Heart right ventricle (tissue), 16 donors: ENCODE measurements at places on chromosomes 5 and 9.

GRCh38 chr5:159955056-159955624 is 38.9 kb downstream of the ADRA1B start:
- no peak for DNase-seq

DNA sequence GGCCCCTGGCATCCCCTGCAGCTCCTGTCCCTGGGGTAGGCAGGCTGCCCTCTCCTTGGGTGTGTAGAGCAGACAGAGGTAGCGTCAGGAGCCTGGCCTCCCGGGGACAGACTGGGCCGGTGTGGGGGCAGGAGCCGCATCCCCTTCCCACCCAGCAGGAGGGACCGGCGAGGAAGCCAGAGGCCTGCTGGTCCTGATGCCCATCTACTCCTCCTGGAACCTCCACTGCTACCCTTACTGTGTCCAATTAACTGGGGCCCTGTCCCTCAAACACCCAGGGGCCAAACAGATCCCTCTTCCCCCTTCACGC is 15.6 kb downstream of the RALGDS start:
- no peak for DNase-seq

DNA sequence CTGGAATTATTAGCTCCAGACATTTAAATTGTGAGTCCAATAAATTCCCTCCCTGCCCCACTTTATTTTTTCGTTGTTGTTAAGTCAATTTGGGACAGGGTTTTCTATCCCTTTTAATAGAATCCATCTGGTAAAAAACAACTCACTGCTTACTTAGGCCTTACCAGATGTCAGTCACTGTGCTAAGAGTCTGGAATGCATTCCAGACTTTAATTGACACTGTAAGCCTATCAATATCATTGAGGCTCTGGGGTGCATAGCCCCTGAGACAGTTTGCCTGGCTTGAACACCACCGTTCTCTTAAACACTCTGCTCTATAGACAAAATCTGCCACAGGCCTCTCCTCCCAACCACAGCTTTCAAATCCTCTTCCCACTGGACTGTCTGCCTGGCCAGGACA is 175.9 kb downstream of the NSG2 start:
- no peak for DNase-seq

- DNase-seq: no peak
Measured at GRCh38 chr5:39896706-39897105, 471.9 kb upstream of the DAB2 start.

GRCh38 chr9:113219969-113220368 is 1.1 kb downstream of the FKBP15 start:
- no peak for DNase-seq

DNA sequence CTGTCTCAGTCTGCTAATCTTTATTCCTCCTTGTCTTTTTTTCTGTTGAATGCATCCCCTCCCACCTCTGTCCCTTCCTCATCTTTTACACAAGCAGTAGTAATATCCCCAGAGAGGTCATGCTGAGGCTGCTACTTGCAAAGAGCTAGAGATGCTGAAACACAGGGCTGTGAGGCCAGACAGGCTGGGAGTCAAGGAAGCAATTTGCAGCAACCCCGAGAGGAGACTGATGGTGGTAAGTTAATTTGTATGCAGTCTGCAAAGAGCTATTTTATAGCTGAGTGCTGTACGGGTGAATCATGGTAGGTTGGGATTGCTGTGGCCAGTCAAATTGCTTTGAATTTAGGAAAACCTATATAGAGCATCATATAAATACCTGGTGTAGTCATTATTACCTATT is 90.2 kb upstream of the SLC24A2 start:
- no peak for DNase-seq

GRCh38 chr5:33340195-33340594 is 100.6 kb upstream of the TARS1 start:
- no peak for DNase-seq

GRCh38 chr5:112848116-112848811 is 12.8 kb upstream of the SRP19 start:
- DNase-seq: no peak

GRCh38 chr9:27888661-27889295 is 315.5 kb upstream of the C9orf72 start:
- no peak for DNase-seq

DNA sequence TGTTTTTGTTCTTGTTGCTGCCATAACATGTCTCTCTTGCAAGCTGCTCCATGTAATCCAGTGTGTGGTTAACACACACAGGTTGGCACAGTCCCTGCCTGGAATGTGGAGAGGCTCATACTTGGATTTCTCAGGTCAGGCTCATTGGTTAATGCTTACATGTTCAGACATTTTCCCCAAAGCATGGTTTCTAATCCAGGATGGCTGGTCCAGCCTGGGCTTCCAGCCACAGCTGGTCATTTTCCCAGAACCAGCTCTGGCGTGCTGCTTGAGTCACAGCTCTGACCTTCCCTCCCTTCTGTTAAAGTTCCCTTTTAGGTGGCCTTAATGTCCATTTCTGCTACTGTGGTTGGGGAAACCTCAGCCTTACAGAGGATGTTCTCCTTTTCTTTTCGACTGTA is 294.3 kb downstream of the TAF11L14 start:
- no peak for DNase-seq

- no peak for DNase-seq
Measured at GRCh38 chr5:71658916-71659662, 60.0 kb upstream of the CARTPT start.

- no peak for DNase-seq
Measured at GRCh38 chr5:143390941-143391340, 12.5 kb downstream of the NR3C1 start.

DNA sequence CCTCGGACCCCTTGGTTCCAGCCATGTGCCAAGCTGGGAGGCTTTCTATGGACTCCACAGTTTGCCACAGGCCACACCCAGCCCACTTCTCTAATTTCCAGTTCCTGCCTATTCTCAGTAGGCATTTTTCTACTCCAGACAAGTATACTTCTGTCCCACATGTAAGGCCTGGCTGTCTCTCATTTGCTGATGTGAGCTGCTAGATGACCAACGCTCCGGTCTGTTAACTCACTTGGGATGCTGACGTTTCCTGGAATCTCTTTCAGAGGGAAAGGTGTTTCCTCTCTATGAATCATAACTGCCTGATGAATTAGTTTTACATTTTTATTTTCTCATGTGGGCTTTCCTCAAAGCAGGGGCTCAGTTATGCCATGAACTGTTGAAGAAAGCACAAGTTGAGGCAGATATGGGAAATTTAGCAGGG is 36.3 kb downstream of the ERGIC1 start:
- DNase-seq: peak; percentile 83

DNA sequence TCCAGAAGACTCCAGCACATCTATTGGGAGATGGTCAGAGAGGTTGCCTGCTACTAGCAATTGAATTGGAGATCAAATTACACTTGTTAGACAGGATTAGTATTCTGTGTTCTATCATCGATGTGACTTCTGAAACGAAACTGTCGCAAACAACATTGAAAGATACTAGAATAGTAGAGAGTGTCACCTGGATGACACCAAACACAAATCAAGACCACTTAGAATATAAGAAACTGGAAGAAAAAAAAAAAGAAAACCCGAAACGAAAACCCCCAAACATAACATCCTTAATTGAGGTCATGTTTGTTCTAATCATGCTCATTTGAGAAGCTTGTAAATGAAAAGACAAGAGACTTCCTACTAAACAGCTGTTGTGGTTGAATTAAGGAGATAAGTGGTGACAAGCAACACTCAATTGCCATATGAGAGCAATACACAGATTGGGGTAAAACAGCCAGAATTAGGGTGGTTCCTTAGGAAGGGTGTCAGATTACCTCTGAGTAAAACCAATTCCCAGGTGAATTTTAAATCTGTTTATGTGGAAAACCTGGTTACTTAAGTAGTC is 97.6 kb downstream of the BASP1 start:
- no peak for DNase-seq

- no peak for DNase-seq
Measured at GRCh38 chr5:92909602-92909962, 671.4 kb downstream of the NR2F1-AS1 start.

DNA sequence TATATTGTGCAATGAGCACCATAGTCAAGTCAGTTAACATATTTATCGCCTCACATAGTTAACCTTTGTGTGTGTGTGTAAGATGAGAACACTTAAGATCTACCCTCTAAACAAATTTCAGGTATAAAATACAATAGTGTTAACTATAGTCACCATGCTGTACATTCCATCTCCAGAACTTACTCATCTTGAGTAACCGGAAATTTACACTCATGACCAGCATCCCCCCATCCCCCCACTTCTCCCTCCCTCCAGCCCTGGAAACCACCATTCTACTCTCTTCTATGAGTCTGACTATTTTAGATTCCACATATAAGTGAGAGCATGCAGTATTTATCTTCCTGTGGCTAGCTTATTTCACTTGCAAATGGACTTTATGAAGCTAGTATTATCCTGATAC is 40.3 kb downstream of the ZNF354A start:
- no peak for DNase-seq

GRCh38 chr9:16704116-16705110 is 166.1 kb downstream of the BNC2 start:
- DNase-seq: peak; percentile 34

GRCh38 chr5:65811004-65811403 is 89.0 kb downstream of the NLN start:
- DNase-seq: no peak

DNA sequence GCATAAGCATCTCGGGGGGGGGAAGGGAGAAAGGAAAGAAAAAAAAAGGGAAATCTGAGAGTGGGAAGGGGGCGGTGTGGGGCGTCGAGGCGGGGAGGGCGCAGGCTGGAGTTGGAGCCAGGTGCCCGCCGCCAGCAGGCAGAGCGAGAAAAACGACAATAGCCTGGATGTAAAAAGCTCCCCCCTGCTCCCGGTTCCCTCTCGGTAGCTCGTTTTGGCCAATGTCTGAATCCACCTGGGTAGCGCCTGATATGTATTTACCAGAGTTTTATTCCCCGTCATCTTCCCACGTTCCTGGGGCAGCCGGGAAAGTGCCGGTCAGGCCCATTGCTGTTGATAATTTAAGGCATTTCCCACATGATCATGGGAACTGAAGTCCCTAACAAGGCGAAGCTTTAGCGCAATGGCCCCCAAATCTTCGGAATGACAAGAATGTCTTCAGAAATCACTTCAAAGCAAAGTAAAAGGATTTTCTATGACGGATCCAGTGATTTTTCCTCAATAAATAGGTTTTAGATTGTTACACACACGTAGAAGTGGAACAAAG is 3.0 kb upstream of the OTP start:
- no peak for DNase-seq

- no peak for DNase-seq
Measured at GRCh38 chr5:109354761-109355160, 55.0 kb downstream of the PJA2 start.

GRCh38 chr5:109701252-109701651 is 11.5 kb downstream of the MAN2A1 start:
- no peak for DNase-seq

- DNase-seq: no peak
Measured at GRCh38 chr5:35938568-35939227, at the start of gene CAPSL. CAPSL (minus strand) TSS chr5:35938622; CDS start chr5:35921120, 17,502 bp downstream.

- DNase-seq: no peak
Measured at GRCh38 chr9:133089271-133089671, 27.5 kb downstream of the CEL start.

GRCh38 chr5:55645304-55645703 is 66.8 kb downstream of the SLC38A9 start:
- DNase-seq: no peak

DNA sequence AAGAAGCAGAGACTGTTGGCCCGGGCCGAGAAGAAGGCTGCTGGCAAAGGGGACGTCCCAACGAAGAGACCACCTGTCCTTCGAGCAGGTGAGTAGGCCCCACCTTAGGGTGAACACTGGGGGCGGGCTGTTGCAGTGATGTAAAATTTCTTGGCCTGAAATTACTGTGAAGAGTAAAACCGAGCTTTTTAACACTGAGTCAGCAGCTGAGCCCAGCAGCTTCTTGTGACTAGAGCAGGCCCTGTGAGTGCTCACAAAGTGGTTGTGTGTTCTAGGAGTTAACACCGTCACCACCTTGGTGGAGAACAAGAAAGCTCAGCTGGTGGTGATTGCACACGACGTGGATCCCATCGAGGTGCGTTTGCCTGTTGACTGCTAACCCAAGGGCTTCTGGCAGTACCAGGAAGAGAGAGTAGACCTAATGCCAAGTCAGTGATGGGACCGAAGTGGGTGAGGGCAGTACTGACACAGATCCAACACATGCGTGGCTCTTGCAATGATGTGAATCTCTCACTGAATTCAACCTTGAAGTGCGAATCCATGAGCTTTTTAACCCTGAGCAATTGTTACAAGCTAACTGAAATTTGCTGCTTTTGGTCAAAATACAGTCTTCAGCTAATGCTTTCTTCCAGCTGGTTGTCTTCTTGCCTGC is 2.1 kb downstream of the RPL7A start:
- DNase-seq: no peak

DNA sequence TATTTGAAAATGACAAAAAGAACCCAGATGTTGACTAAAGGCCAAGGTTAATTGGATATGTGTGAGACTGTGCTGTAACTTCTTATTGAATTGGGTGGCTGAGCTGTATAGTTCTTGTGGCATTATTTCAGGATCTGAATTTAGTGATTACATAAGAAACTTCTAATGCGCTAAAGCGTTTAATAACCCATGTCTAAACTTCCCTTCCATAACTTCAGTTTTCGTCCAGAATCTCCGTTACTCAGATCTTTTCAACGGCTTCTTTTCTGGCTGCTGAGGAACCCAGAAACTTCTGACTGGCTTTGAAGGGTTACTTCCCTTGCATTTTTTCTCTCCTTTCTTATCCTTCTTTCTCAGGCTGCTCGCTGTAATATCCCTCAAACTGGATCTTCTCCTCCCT is 28.1 kb upstream of the C9orf72 start:
- DNase-seq: no peak

DNA sequence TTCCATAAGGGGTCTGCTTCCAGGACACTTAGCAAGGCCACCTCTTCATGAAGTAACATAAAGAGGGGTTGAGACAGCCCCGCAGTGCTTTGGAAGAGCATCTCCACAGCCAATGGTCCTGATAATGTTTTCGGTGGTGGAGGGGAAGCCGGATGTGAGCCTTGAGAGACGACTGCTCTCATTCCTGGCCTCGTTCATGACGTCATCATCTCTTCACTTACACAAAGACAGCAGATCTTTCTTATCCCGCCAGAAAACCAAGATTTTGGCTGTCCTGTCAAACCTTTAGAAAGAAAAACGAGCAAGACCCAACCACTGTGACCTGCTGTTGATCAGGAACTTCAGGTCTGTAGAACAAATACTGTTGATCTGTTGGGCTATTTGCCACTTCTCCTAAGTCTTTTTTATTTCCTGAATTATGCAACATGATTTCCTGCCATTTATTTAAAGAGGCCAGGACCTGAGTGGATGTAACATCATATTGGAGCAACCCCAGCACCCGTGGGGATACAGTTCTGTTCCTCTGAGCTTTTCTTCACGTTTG is 89.0 kb upstream of the IRX2 start:
- no peak for DNase-seq

GRCh38 chr9:126953041-126953809 is 38.6 kb downstream of the RALGPS1 start:
- no peak for DNase-seq

DNA sequence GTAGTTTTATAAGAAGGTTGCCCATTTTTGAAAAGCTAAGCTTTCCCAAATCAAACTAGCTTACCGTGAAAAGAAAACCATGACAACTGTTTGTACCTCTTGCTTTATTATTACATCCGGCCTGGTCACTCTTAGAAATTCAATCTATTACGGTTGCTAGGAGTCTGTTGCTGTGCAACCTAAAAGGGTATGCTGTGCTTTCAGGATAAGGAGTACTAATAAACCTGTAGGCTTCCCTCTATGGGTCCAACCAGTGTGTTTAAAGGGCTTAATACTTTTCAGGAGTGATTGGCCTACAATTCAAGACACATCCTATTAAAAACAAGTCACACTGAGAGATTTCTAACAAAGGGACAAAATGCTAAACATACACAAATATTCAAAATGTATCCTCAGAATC is 27.1 kb downstream of the RFX3 start:
- no peak for DNase-seq

GRCh38 chr5:57327561-57328367 is 153.9 kb downstream of the GPBP1 start:
- no peak for DNase-seq
